Stimulated activated CD4-positive, alpha-beta T cell treated with anti-CD3 and anti-CD28 coated beads, Interleukin-2, amount 100 ng/mL, for 24 hours (primary cell): ENCODE measurements at places on chromosomes 13 and 19.

DNA sequence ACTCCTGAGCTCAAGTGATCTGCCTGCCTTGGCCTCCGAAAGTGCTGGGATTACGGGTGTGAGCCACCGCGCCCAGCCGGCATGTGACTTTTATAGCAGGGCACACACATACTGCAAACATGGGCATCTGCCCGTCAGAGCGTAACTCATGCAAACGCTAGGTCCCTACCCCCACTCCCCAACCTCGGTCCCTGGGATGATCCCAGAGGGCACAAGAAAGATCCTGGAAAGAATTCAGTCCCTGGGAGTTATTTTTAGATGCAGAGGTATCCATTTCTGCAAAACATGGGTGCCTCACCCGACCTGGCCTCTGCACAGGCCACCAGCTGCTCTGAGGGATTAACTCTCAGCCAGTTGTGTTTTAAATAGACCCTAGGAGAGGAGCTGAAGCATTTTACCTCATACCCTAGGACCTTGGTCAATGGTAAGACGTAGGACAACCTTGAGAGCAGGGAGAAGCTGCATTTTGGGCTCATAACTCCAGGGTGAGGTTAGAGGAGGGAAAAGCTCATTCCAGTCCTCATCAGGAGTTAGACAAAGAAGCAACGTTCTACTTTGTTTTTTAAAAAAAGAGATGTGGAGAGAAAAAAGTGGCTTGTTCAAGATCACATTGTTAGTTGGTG is 10.8 kb downstream of the TMEM38A start:
- DNase-seq, result no peak

- no peak for DNase-seq
Measured at GRCh38 chr19:35053667-35054293, 12.3 kb downstream of the HPN start.

DNA sequence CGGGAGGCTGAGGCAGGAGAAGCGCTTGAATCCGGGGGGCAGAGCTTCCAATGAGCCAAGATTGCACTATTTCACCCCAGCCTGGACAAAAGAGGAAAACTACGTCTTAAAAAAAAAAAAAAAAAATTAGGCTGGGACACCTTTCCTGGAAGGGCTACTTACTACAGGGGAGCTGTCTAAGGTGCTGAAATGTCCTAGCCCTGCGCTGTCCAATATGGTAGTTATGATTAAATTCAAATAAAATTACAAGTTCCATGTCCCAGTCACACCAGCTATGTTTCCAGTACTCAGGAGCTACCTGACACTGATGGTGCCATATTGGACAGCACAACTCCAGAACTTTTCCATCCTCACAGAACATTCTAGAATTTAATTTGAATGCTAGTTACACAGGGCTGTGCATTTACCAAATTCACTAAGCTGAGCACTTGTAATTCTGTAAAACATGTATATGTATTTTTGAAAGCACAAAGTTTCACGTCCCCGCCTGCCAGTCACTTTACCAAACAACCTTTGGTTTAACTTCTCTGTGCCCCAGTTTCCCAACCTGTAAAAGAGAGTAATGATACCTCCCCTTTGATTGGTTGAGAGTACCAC is 9.2 kb upstream of the ZSCAN22 start:
- no peak for DNase-seq

DNA sequence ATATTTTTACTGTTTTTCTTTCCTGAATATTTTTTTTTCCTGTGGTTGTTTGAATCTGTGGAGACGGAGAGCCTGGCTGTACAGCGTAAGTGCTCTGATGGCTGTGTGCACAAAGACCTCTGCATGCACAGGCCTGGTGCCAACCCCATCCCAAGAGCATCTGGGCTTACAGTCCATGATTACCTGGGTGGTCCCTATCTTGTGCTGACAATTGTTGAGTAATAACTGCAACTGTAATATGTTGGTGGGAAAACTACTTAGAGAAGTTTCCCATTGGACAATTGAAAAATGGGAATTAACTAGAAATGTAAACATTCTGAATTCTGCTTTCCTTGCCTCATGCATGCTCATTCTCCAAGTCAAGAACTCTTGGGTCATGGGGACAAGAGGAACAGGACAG is 268.7 kb downstream of the SHISA2 start:
- DNase-seq, result no peak

GRCh38 chr19:7916955-7917266 is 2.3 kb downstream of the TGFBR3L start:
- no peak for DNase-seq

- no peak for DNase-seq
Measured at GRCh38 chr19:1382250-1382649, 1.5 kb upstream of the NDUFS7 start.
